ENCODE measurements at places on chromosomes 16 and 17.

DNA sequence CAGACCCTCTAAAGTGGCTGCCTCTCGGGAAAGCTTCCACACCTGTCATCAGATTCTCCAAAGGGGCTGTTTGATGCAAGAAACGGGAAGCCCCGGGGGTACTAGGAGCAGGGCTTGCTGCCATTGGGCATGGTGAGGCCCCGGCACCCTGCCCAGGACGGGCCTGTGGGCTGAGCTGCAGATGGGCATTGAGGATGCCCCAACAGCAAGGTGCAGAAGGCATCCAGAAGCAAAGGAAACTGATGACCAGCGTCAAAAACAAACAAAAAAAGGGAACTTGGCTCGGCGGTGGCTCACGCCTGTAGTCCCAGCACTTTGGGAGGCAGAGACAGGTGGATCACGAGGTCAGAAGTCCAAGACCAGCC lies 1.5 kb upstream of the LIMD2 start:
- no peak for DNase-seq

GRCh38 chr16:54890381-54890780 lies 40.3 kb upstream of the IRX5 start:
- DNase-seq: no peak

DNA sequence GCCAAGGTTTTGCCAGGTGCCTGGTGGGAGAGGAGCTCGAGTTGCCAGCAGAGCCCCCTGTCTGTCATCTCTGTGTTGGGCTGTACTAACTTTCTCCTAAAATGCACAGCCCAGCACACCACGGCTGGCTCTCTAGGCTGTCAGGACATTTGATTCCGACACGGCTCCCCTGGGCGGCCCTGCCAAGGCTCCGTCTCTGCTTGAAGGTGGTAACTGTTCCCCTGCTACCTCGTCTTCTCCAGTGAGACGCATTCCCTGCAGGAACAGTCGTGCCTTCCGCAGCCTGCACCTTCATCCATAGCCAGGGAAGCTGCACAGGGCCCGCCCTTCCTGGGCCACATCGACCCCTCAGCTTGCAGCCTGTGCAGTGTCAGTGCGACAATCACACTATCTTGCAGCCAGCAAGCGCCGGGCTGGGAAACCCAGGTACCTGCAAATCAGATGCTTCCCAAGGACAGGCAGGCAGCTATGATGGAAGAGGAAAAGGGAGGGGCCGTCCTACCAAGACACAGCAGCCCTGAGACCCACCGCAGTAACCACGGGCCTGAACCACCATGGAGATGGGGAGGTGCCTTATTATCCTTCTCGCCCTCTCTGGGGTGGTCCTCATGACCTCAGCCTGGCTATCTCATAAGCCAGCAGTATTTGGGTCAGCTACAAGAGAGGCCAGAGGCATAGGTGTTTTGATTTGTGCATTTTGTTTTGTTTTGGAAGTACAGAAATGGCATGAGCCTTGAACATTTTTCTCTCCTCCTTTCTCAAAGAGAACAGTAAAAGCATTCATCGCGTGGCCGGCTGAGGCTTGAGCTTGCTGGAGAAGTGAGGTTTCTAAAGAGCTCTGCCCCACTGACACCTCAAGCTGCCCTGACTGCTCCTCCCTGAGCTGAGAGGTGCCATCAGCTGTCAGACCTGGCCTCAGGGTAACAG lies 361.7 kb upstream of the TNRC6C start:
- no peak for DNase-seq

GRCh38 chr17:34757106-34757505 lies 177.7 kb downstream of the TMEM132E start:
- DNase-seq: no peak

DNA sequence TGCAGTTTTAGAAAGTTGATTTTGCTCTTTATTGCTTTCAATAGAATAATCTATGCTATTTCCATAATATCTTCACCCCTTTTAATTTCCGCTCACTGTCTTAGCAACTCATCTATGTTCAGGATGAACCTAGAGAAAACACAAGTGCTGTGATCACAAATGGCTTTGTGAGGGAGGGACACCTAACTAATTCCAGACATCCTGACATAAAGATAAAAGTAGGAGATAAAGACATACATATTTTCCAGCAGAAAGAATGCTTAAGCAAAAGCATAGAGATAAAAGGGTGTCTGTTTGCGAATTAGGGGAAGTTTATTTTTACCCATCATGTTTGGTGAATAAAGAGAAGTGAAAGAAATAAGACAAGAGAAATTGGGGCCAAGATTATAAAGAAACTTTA lies 254.2 kb downstream of the KCNJ2 start:
- no peak for DNase-seq
